Epithelial cell of prostate (primary cell): ENCODE measurements at places on chromosomes 7 and 10.

GRCh38 chr10:28169525-28169924, 133.3 kb downstream of the MPP7 start:
- DNase-seq = no peak

- DNase-seq = no peak
Measured at GRCh38 chr7:107494884-107495283, 25.0 kb downstream of the GPR22 start.

DNA sequence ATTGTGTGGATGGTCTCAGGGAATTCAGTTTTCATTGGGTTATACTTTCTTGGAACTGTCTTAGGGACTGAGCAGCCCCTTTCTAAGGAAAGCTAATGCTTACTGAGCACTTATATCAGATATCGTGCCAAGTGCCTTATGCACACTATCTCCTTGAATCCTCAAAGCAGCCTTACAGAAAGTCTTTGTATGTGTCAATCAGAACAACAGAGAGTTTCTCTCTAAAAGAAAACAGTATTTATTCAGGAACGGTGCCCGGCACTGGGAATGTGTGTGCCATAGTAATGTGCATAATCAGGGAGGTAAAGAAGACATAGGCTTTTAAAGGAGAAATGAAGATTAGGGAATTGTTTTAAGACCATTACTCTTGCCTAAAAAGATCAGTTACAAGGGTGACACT, 17.3 kb downstream of the ANTXRL start:
- no peak for DNase-seq

- DNase-seq = no peak
Measured at GRCh38 chr10:4119107-4119506, 334.1 kb upstream of the KLF6 start.

- DNase-seq = peak; percentile 73
Measured at GRCh38 chr10:22427890-22428571, 82.7 kb downstream of the SPAG6 start.

- DNase-seq = no peak
Measured at GRCh38 chr10:66148312-66148711, 777.5 kb upstream of the LRRTM3 start.

GRCh38 chr10:96334616-96335526, 23.9 kb downstream of the OPALIN start:
- peak; percentile 3 for DNase-seq

- no peak for DNase-seq
Measured at GRCh38 chr10:120735773-120736371, 115.3 kb upstream of the WDR11 start.

DNA sequence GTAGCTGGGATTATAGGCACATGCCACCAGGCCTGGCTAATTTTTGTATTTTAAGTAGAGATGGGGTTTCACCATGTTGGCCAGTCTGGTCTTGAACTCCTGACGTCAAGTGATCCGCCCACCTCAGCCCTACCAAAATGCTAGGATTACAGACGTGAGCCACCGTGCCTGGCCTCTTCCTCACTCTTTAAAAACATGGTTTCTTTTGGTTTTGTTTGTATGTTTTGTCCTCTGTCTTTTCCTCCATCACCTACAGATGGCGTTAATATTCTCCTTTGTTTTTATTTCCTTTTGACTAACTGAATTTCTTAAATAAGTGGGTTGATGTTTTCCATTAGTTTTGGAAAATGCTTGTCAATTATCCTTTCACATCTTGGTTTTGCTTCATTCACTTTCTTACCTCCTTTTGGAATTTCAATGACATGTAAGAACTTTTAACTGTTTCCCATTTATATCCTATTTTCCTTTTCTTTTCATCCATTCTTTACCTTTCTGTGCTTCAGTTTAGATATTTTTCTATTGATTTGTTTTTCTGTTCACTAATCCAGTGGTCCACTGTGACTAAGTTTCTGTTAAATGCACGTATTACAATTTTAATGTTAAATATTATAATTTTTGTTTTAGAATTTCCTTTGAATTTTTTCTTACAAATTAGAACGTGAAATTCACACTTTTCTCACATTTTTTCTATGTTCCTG, 104.1 kb downstream of the ZNF467 start:
- DNase-seq = no peak

- no peak for DNase-seq
Measured at GRCh38 chr10:78768876-78769275, 299.9 kb upstream of the ZMIZ1 start.

DNA sequence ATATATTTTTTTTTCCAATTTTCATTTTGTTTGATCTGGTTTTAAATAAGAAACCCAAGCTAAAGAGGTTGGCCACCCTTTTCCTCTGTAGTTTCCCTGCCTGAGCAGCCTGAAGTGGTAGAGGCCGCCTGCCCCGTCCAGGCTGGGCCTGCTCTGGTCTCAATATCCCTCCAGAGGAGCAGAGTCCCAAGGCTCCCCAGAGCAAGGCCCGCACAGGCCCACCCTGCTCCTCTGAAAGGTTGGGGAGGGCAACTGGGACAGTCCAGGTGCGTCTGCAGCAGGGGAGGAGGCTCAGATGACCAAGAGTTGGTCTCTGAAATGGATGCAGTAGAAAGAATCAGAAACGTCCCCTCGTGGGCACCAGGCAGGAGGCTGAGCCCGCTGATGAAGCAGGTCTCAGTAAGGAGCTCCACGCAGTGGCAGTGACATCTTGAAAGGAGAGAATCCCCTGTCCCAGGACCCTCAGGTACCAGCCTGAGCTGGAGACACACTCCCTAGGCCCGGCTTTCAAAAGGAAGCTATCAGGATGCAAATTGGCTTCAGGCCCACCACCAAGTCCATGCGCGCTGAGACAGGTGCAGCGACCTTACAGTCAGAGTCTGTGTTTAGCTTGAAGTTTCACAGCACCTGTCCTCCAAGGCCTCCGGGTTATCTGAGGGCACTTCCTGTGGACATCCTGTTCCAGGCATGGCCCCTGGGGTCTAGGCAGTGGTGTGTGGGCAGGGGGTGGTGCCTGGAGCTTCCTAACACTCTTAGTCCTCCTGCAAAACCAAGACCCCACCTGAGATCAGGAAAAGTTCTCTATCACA, 37.7 kb downstream of the EN2 start:
- no peak for DNase-seq

DNA sequence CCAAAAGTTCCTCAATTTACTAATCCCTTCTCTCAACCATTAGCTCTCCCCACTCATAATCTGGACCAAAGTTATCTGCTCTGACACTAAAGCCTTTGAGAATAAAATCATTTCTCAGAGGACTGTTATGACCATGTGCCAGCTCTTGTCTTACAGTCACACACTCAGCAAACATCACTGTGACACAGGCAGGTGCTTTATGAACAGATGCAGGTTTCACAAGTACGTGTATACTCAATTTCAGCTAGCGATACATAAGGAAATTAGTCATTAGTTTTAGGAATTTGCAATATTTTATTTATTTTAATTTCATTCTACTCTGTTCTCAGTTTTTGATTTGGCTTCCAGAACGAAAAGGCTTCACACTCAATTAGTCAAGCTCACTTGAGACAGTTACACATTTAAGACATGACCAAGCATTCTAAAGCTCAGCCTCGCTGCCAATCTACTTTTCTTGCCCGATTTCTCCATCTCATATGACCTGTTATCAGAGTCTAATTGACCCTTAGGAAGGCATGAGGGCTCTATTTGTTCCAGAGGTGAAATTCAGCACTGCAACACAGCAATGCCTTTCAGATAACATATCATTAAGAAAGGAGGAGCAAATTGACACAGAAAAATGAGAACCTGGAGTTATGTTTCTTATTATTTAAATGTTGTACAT, 76.8 kb downstream of the TFEC start:
- no peak for DNase-seq

DNA sequence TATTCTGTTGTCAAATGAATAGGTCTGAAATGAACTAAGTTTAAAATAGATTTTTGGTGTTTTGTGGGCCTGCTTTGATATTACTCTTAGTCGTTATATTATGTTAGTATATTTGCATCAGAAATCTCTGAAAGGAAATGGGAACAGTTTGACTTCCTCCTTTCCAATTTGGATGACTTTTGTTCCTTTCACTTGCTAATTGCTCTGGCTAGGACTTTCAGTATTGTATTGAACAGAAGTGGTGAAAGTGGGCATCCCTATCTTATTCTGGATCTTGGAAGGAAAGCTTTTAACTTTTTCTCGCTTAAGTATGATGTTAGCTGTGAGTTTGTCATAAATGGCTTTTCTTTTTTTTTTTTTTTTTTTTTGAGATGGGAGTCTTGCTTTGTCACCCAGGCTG, 273.6 kb upstream of the DKK1 start:
- DNase-seq = no peak

DNA sequence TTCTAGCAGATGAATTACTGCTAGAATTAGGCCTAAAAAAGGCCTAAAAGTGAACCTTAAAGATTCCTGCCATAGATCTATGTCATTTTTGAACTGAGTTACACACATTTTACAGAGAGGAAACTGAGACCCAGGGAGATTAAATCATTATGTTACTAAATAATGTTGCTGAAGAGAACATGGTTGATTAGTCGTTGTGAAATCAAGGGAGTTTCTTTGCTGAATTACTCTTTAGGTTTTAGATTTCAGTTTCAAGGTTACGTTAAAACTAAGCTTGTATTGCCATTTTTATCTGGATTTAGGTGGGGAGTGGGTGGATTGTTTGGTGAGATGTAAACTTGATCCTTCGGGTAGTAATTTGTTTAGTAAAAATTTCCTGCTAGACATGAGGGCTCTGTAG, 21.3 kb downstream of the CDK14 start:
- no peak for DNase-seq

- no peak for DNase-seq
Measured at GRCh38 chr10:52115823-52116222, 198.3 kb upstream of the DKK1 start.

DNA sequence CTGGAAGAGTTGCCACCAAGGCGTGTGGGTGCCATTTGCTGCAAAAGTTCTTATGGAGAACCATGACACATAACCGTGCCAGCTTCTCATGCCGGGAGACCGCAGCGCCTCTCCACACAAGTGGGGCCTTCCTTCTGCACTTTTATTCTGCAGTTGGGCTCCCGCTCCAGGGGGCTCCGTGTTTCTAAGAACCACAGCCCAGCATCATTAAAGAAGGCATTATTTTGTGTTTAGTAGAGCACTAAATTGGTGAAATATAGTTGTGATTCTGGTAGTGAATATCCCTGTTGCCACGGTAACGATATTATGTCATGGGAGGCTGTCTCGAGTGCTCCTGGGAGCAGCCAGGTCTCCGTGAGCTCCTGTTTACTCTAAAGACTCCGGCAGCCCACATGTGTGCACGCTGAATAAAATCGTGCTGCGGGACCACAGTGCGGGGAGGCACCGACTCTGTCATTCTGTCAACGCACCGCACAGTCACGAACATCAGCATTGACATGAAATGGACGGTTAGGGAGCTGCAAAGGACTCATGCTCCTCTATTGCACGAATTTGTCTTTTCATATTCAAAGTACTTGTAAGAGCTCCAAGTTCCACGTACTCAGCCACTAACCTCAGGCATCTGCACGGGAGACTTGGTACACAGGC, 68.8 kb upstream of the PITRM1 start:
- no peak for DNase-seq

GRCh38 chr10:119679480-119679829, 28.3 kb downstream of the BAG3 start:
- no peak for DNase-seq

DNA sequence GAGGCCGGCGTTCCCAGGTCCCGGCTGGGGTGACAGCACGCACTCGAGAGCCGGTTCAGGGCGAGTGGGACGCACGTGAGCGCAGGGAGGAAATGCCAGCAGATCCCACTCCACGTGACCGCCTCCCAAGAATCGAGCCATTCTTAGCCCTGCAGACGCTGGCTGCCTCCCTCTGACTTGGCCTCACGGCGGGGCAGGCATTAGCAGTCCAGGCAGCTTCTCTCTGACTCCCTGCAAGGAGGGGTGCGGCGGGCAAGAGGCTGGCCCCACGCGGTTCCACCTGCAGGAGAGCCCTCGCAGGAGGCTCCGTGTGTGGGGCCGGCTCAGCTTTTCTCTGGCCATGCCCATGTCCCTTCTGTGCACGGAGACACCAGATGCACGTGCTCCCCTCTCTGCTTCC, 10.1 kb downstream of the GPR146 start:
- no peak for DNase-seq

GRCh38 chr7:124996778-124997177, 67.2 kb upstream of the POT1 start:
- no peak for DNase-seq

- DNase-seq = no peak
Measured at GRCh38 chr7:1544178-1544895, 11.7 kb downstream of the TMEM184A start.

- DNase-seq = no peak
Measured at GRCh38 chr10:72298592-72299519, 25.1 kb downstream of the DDIT4 start.

DNA sequence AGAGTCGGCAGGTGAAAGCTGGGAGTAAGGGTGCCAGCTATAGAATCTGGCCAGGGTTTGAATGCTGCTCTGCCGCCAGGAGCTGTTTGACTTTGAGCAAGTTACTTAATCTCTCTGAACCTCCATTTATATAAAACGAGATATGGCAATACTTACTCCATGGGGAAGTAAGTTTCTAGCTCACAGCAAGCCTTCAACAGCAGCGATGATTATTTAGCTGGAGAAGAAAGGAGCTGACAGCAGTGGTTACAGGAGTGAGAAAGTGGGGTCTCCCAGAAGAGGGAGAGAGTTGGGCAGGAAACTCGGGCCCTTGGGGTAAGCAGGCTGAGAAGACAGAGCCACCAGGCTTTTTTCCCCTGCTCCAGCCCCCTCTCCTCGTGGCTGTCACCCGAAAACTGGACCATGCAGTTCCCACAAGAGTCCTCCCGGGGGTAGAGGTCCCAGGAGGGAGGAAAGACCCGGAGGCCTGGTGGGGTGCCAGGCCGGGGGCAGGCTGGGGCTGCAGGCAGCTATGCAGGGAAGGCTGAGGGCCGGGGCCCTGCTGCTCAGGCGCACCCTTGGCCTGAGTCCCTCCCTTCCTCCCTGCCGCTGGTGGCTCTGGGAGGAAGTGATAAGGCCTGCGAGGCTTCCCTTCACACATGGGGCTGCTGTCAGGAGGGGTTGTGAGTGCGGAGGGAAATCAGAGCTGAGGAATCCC, 3.5 kb downstream of the NOS3 start:
- DNase-seq = no peak

DNA sequence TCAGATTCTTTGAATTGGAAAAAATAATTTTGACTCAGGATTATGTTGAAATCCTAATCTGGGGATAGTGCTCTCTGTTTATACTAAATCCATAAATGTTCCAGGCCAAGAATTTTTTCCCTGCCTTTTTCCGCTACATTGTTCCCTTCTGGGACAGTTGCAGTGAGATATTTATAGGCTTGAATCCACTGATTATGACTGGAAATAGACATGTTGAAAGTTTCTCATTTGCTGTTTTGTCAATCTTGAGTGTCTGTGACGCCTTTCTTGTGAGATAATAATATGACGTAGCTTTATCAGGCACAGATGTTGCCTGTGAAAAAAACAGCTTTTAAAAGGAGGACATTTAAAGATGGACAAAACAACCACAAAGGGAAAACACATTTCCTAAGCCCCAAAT, 155.9 kb downstream of the ARID5B start:
- DNase-seq = no peak

GRCh38 chr7:7810826-7811225, 92.4 kb upstream of the RPA3 start:
- DNase-seq = no peak

GRCh38 chr7:16900209-16900768, 18.5 kb upstream of the AGR3 start:
- no peak for DNase-seq

GRCh38 chr10:113524120-113524519, 28.7 kb upstream of the HABP2 start:
- DNase-seq = no peak

GRCh38 chr10:110695539-110695886, 51.4 kb downstream of the RBM20 start:
- DNase-seq = no peak

GRCh38 chr7:150901160-150902035, 49.1 kb downstream of the AOC1 start:
- DNase-seq = no peak
